ENCODE measurements at places on chromosomes 11 and 22.

- no peak for DNase-seq
Measured at GRCh38 chr11:41334007-41334933, 125.2 kb downstream of the LRRC4C start.

DNA sequence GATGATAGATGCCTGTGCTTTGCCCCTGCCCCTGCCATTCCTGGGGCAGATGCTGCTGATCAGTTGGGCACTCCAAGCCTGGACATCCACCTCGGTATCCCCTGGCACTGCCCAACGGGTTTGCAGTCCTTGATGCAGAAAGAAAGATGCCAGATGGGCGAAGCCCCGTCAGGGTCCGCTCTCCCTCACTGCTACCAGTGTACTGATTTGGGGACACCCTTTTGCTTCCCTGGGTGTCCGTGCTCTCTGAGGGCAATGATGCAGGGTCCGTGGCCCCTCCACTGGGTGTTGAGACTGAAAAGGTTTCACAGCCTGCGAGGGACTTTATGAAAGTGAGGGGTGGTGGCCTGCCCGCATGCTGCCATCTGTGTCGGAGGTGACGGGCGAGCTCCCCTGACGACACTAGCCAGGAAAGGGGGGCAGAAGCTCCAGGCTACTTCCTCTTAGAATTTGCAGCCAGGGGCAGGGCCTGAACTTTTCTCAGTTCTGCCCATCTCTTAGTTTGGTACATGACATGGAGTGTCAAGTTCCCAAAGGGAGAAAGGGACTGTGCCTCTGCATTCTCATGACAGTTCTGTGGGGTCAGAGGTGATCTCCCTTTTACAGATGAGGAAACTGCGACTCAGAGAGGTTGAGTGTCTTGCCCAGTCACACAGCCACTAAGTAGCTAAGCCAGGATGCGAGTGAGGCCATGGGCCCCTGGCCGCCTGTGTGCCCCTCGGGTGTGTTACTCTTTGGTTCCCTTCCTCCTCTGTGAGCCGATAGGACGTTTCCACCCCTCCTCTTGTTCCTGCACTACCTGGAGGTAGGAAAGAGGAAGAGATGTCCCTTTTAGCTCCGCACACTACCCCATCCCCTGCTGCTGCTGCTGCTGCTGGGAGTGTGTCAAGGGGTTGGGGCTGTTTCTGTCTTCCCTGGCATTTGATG is 96.6 kb downstream of the BCR start:
- DNase-seq, result no peak

DNA sequence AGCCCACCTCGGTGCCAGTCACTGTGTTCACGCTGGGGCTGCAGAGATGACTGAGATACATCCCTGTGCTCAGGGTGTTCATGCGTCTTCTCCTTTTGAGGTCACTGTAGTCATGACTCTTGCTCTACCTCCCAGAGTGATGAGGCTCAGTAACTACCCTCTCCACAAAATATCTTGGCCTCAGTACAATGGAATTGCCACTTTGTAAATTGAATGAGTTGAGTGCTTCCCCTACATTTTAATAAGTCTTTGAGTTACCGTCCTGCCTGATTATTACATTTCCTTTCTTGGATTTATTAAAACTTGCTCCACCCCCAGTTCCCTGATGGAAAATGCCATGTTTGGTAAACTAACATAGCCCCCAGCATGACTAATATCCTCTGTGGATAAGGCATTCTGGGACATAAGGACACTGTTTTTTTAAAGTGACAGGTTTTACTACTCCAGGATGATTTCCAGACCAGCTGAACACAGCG is 15.9 kb downstream of the PRSS23 start:
- no peak for DNase-seq

GRCh38 chr11:118016104-118016503 is 29.9 kb downstream of the IL10RA start:
- no peak for DNase-seq

GRCh38 chr11:125583496-125583895 is 9.2 kb upstream of the STT3A start:
- no peak for DNase-seq

DNA sequence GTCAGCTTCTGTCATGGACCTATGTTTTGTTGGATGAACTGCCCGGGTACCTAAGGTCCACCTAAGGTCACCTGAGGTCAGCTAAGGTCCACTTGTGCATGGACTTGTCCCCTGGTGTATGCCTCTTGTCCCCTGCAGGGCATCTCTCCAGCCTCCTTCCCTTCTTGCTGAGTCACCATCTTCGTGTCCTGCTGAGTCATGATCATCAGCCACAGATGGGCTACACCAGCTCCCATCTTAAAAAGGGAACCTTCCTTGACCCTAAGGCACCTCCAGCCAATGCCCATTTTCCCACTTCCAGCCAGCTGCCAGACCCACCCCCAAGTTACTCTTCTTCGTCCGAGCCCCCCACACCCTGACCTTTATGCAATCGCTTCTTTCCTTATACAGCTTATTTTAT is 544.9 kb downstream of the TBC1D22A start:
- no peak for DNase-seq

GRCh38 chr22:22953791-22954190 is 66.2 kb downstream of the IGLL5 start:
- DNase-seq, result no peak

GRCh38 chr11:83918476-83918875 is 632.3 kb upstream of the CCDC90B start:
- DNase-seq, result no peak

DNA sequence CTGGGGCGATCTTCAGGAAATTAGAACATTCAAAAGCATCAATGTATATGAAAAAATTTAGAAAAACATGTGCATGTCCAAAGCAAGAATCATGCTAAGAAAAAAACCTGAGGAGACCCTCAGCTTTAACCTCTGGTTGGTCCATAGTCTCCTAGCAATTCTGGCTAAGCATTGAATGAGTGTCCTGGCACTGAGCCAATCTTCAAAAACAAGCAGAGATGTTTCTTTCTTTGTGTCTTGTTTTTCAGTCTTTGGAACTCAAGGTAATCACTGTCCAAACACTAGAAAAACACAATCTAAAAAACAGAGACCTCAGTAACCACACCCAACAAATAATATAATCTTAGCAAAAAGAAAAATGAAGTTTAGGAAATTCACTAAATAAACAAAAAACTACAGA is 205.4 kb upstream of the CARD18 start:
- DNase-seq, result no peak

DNA sequence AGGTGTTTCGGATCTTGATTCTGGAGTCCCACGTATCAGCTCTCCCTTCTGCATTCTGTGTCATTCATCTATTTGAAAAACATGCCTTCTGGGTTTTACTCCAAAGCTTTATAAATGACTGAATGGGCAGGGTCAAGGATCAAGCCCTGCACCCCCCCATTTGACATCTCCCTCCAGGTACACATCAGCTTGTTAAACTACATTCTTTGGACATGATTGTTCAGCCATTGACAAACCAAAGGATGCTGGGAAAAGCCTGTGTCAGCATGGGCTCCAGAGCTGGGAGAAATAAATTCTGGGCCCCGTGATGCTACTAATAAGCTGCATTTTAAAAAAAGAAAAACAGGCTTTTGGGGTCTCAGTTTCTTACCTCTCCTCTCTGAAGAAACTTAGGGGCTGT is 103.7 kb downstream of the DSCAML1 start:
- no peak for DNase-seq

- DNase-seq, result peak; percentile 33
Measured at GRCh38 chr11:134244593-134244992, 8.6 kb downstream of the THYN1 start.

GRCh38 chr11:12287009-12287373 is 90.4 kb upstream of the PARVA start:
- DNase-seq, result no peak

Measured in CD4-positive, alpha-beta T cell treated with Interferon alpha-2 for 1 hour (primary cell).